Activated T-cell treated with anti-CD3 and anti-CD28 coated beads for 4 hours (primary cell): ENCODE measurements at places on chromosomes 2 and 18.

DNA sequence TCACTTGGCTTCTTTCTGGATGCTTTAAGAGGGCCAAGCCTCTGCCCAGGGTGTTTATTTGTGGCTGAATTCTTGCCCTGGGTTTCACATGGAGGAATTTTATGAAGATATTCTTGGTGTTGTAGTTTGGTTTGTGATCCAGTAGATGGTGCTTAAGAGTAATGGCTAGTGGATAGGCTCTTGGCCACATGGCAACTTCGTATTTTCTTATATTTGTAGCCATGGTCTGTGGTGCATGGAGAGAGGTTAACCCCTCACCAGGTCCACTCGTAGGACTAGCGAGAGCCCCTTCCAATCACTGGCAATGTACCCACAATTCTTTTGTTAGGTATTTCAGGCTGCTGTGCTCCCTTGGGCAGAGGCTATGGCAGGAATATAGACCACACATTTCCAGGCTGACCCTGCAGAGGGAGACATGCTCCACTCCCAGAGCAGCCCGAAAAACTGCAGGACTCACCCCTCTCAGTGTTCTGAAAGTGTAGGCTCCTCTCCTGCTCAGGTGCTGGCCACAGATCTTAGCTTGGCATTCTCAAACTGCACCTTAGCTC, 582.1 kb upstream of the SETBP1 start:
- DNase-seq: no peak

DNA sequence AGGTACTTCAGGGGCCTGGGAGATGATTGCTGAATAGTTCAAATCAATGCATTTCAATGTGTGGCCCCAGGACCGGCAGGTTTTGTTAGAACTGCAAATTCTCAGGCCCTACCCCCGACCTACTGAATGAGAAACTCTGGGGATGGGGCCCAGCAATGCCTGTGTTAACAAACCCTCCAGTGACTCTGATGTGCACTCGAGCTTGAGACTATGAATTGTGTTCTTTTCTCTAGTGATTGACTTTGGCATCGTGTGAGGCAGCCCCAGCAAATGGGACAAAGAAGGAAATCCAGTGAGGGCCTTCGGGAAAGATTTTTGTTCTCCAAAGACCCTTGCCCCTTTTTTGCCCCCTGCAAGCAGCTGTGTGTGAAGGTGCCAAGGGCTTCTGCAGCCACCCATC, 22.4 kb downstream of the ALK start:
- DNase-seq: no peak

GRCh38 chr2:67050622-67051021, 346.5 kb upstream of the ETAA1 start:
- DNase-seq: no peak

DNA sequence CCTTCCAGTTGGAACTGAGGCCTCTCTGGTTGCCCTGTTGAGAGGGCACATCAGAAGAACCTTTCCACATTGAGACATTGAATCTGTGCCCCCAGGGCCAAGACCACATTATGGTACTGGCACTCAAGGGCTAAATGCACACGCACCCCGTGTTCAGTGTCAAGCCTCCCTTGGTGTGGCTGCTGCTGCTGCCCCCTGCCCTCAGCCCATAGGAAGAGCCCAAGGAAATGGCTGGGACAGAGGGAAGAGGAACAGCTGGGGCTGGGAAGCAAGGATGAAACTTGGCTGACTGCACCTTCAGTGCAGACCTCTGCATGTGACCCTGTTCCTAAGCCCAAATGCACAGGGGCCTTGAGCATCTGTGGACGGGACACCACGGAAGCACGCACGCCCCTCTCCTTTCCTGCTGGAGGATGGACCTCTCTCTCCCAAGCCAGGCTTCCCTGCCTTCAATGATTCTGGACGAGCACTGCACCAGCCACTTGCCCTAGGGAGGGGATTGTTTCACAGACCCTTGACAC, 40.2 kb downstream of the NIFK start:
- no peak for DNase-seq

GRCh38 chr2:121532347-121532766, 1.7 kb downstream of the RNU4ATAC start:
- no peak for DNase-seq

DNA sequence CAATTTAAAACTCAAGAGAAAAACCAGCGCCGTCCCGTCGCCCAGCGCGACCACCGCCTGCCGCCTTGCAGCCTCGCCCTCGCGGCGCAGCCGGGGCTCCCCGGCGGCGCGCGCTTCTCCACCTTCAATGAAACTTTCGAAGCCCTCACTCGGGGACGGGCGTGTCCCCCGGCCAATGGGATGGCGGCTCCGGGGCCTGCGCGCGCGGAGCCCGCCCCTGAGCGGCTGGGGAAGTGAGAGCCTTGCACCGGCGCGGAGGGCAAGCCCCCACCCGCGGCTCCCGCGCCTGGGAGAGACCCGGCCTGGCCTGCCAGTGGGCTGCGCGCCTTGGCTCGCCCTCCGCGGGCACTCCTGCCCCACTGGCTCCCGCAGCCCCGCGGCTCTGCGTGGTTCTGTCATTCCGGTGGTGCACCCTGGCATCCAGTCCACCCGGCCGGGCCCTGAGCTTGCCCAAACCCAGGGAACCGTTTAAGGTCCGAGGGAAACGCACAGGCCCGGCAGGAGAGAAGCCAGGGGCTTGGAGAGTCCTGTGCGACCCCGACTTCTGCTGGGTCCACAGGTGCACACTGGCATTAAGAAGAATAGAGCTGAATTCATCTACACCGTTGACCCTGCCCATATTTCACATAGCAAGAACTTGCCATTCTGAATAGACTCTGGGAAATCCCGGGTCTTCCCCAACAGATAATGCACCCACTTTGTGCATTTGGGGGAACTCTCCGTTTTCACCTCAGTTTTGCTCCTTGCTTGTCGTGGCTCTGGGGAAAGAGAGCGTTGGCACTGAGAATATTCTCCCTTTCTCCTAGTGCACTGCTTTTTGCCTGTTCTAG, at the start of gene PIEZO2:
TSS of gene PIEZO2 (minus strand) at position 129 of the 830 bp plus-strand sequence. CDS start 981 bp downstream, outside the sequence.
- no peak for DNase-seq

DNA sequence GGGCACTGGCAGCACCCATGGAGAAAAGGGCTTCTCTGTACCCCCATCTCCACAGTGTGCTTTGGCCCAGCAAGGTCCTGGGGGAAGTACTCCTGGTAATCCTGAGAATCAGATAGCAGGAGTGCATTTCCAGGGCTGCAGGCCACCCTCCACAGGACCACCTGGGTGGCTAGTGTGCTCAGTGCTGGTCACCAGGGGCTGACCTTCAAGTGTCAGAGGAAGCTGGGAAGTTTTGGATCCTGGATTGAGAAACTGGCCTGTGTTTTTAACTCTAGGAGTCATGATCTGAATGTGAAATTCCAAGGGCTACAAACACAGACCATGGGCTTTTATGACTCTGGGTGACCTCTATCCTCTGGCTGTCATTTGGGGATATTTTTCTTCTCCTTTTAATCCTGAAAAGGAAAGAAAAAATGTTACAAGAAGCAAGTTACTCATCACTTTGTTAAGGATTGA, 9.3 kb downstream of the RHOB start:
- no peak for DNase-seq

- no peak for DNase-seq
These were observed 429 bp downstream of the C2orf76 start for GRCh38 chr2:119366161-119366648.

- peak; percentile 24 for DNase-seq
These were observed 38.8 kb downstream of the BMP10 start for GRCh38 chr2:68832233-68832869.

DNA sequence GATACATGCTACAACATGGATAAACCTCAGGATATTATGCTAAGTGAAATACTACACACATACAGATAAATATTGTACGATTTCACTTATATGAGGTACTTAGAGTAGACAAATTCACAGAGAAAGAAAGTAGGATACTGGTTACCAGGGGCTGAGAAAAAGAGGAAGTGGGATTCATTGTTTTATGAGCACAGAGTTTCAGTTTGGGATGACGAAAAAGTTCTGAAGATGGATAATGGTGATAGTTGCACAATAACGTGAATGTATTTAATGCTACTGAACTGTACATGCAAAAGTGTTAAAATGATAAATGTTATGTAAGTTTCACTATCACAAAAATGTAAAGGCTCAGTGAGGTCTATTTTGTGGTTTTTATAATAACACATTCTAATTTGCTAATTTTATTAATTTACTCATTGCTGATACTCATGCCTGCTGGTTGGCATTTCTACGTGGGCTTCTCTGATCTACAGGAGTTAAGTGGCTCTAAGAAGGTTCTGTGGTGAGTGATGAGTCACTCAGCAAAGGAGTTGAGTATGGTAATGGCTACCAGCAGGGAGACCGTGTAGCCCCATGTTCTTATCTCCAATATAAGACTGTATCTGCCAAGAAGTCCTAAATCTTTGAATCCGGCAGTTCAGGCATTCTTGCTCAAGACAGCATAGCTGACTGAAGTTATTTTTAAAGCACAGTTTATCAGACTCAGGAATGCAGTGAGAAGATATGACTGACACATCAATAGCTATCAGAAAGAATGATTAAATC, 41.1 kb downstream of the UPP2 start:
- DNase-seq: no peak

DNA sequence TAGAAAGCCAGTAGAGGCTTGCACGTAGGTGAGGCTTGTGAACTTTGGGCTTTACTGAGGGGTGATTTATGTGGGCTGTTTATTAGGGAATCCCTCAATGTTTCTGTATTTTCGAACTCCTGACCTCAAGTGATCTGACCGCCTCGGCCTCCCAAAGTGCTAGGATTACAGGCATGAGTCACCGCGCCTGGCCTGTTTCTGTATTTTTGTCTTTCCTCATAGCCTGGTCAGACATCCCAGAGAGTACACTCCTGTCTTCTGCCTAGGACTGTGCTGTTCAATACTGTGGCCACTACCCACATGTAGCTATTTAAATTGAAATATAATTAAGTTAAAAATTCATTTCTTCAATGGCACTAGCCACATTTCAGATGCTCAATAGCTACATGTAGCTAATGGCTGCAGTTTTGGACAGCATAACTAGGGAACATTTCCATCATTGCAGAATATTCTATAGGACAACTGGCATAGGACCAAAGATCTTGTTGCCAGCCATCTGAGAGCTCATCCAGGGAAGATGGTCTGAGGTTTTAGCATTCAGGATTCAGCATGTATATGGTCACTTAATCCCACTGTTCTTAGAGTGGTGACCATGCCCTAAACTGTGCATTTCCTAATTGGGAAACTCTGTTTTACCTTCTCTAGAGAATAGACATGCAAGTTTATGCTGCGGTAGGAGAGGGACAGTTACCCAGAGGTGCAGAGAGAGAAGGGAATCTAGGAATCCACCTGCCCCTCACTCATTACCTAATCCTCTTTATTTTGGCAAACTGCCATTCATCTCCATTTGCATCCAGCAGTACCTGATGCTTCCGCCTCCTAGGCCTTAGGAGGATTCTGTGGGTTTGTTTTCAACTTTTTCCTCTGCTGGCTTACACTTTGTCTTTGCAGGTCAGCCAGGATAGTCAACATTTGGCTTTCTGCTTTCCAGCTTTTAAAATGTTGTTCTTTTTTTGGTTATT, 64.4 kb downstream of the LCLAT1 start:
- DNase-seq: no peak

GRCh38 chr2:60530660-60531281, 22.7 kb downstream of the BCL11A start:
- DNase-seq: no peak

- no peak for DNase-seq
These were observed 17.3 kb upstream of the FHL2 start for GRCh38 chr2:105416156-105416555.

- no peak for DNase-seq
These were observed 427.5 kb upstream of the TRIB2 start for GRCh38 chr2:12289120-12289802.

DNA sequence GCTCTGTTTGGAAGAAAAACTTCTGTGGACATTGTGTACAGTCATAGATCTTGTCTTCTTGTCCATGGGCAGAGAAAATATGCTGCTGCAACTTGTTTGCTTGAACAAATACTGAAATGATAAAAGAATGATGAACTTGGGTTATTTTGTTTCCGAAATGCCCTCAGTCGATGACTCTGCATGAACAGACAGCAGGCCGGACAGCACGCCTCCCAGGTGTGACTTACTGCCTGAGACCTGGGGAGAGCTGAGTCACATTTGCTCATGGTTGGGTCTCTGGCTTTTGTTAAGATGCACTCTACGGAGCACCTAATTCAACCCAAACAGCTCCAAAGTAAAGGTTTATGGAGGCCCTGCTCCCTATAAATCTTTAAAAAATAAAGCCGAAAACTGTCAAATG, 262.5 kb downstream of the ZNF521 start:
- DNase-seq: no peak

- DNase-seq: no peak
These were observed 36.1 kb downstream of the GLI2 start for GRCh38 chr2:120771781-120772208.

GRCh38 chr2:233654501-233654900, 17.2 kb upstream of the UGT1A9 start:
- no peak for DNase-seq

GRCh38 chr2:105858868-105859693, 114.4 kb downstream of the NCK2 start:
- no peak for DNase-seq

DNA sequence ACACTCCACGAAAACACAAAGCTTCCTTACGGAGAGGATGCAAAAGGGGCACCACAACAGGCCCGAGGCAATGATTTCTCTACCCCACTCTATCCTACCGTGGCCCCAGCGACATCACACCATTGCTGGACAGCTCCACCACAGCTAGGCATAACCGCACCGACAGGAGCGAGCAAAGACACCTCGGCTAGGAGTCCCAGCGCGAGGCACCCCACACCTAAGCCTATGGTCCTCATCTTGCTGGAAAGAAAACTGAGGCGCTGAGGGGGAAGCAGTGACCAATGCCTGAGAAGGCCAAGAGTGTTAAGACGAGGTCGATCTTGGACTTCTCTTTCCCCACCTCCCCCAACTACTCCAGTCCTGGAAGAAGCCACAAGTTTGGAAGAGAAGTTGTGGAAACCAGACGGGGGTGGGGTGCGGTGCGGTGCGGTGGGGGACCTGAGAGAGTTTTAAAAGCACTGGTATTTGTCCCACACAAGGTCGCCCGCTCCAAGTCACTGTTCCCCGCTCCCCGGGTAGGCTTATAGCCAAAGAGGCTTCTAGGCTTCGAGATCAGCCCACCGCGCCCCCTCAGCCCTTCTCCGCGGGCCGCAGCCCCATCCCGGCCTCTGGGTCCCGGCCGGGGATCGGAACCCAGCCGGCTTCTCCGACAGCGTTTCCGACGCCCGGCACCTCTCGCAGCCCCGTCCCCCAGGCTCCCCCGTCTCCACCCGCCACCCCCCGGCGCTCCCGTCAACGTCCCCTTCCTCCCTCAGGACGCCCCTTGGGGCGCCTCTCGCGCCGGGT, 766 bp downstream of the PDE6D start:
- no peak for DNase-seq

GRCh38 chr18:13456736-13457271, 238.2 kb downstream of the LDLRAD4 start:
- DNase-seq: no peak

DNA sequence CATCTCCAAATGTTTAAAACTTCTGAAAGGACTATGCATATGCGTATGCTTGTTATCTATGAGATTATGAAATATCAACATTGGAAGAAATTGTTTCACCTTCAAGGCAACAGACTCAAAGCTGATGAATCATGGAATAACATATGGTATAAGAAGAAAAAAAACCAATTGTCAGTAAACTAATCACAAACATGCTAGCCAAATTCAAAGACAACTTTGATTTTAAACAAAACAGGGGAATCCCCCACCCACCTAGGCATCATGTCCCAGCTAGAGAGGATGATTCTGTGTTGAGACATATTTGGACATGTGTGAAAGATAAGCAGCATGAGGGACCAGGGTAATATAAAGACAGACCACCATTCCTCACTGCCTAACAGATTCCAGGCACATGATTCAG, 147.7 kb downstream of the WDPCP start:
- no peak for DNase-seq

GRCh38 chr2:67572721-67573435, 175.7 kb downstream of the ETAA1 start:
- DNase-seq: no peak
